ENCODE measurements at places on chromosomes 1 and 21. TPM values are rescaled to one million over a fixed set of nuclear protein-coding genes. Genes with fewer than 3 reads are reported as not detected.

DNA sequence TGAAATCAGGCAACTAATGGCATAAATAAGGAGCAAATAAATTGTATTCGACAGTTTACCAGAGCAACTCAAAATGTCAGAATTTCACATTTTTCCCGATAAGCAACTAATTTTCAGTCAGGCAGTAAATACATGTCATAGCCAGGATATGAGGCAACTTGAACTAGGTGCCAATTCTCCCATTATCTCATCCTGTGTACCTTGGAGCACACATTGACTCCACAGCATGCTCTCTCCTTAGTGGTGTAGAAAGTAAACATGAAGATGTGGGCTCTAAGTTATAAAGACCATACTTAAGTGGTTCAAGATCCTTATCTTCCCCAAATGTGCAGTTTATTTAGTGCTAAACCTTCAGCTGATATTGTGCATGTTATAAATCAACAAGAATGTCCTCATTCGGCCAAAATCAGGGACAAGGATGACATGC, 197.8 kb downstream of the VAV3 start:
- peak; percentile 78 for DNase-seq

GRCh38 chr1:152461544-152461943, 47.5 kb upstream of the CRNN start:
- peak; percentile 68 for DNase-seq

DNA sequence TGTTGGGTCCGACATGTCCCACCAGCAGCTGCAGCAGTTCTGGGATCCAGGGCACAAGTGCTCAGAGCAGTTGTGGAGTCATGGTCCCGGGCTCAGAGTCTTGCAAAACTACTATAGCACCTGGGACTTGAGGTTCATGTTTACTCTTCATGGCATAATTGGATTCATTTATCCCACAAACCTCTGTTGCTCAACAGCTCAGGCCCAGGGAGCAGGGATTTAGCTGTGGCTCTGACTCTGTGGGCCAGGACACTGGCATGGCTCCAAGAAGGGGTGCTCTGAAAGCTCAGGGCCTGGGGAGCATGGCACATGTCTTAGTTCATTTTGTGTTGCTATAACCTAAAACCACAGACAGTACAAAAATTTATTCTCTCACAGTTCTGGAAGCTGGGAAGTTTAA, 626.7 kb upstream of the ADGRL2 start:
- DNase-seq = no peak

DNA sequence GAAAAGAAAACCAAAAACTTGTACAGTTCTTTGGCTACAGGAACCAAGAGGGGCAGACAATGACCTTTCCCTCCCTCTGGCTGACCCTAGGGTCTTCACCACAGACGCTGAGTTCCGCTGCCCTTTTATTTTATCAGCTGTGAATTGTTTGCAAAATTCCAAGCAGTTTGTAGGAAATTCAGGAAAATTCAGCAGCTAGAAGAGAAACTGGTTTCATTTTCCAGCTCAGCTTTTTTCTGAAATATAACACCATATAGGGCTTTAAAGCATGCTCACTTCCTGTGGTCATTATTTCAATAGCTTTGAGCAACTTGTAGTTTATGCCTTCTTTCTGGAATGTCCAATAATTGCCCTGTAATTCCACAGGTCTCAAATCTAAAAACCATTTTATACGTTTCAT, 5.5 kb upstream of the PIK3R3 start:
- DNase-seq = peak; percentile 74

- DNase-seq = no peak
Measured at GRCh38 chr1:26733982-26734381, 38.2 kb downstream of the ARID1A start.

DNA sequence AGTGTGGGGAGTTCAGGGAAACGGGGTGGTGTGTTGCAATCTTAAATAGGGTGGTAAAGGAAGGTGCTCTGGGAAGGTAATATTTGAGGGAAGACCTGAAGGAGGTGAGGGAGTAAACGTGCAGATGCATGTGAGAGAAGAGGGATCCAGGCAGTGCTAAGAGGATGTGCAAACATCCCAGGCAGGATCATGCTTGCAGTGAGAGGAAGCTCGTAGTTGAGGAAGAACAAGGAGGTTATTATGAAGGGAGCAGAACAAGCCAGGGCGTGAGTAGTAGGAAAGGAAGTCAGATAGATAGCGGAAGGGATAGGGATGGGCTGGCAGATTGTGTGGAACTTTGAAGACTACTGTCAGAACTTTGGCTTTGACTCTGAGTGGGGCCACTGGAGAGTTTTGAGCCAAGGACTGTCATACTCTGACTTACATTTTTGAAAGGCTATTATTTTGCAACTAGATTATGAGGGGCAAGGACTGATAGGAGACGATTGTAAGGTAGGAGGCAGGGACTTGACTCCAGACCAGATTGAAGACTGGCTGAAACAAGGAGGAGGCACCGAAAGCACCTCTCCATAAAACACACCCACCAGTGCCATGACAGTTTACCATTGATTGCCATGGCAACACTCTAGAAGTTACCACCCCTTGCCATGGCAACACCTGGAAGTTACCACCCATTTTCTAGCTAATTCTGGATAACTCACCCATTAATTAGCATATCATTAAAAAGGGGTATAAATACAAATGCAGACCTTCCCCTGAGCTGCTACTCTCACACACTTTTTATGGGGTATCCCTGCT, 67.0 kb downstream of the XCL2 start:
- no peak for DNase-seq

DNA sequence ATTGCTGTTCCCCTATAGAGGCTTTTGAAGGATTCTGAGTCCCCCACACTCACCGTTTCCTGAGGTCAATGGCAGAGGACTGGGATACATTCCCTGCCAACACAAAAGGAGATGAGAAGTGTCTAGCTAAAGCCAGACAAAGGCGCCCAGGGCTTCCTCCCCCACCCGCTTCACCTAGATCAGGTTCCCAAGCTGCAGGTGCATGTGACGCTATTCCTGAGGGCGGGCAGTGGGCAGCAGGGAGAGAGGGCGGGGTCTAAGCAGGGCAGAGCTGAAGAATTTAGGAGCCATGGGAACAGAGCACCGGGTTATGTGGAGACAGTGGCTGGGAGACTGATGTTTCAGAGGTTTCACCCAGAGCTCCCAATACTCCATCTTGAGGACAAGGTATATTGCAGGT, 6.0 kb upstream of the ARHGEF2 start:
- no peak for DNase-seq

- DNase-seq = no peak
Measured at GRCh38 chr1:94661431-94661932, 119.9 kb upstream of the F3 start.

DNA sequence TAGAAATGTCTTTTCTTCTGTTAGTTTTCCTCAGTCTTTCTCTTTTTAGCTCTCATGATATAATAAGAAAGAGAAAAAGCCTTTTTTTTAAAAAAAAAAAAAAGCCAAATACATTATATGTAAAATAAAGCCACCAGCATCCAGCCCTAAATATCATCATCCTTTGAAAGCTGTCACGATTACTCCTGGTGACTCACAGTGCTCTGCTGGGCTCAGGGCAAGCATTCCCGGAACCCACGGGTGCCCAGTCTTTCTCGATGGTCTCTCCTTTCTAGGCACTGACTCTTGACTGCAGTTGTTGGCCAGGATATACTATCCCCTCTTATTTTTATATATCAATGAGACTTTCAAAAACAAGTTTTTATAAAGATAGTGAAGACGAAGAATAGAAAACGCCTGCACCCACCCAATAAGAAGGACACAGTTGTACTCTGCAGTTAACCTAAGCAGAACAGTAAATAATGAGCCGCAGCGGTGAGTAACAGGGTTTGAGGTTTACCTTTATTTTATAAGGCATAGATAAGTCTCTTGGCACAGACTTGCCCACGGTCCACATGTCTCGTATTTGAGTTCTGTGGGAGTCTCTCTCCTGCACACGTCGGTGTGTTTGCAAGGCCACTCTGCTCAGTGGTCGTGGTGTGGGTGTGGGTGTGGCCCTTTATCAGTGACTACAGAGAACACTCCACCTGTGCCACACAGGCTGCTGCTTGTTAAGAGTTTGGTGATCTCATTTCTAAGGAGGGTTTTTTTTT, 15.7 kb upstream of the MX2 start:
- DNase-seq = no peak

- DNase-seq = no peak
Measured at GRCh38 chr21:36990508-36991205, 15.8 kb upstream of the RIPPLY3 start.

- DNase-seq = no peak
Measured at GRCh38 chr21:41611966-41612606, 104.1 kb upstream of the TMPRSS2 start.

DNA sequence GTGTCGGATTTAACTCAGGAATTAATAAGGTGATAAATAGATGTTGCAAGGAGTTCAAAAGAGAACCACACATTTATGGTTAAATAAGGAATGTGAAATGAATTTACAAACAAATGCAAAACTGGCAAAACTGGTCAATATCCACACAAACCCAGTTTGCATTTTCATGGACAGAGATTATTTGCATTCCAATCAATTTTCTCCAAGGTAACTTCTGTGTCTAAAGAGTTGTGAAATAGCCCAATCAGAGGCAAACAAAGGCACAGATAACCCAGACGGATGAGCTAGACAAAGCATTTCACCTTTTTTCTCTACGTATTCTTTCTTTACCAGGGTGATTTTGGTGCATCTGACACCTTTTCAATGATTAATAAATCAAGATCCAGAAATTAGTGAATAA, 63.9 kb downstream of the MAP3K7CL start:
- no peak for DNase-seq

- DNase-seq = no peak
Measured at GRCh38 chr21:18970941-18971340, 567.4 kb upstream of the TMPRSS15 start.

DNA sequence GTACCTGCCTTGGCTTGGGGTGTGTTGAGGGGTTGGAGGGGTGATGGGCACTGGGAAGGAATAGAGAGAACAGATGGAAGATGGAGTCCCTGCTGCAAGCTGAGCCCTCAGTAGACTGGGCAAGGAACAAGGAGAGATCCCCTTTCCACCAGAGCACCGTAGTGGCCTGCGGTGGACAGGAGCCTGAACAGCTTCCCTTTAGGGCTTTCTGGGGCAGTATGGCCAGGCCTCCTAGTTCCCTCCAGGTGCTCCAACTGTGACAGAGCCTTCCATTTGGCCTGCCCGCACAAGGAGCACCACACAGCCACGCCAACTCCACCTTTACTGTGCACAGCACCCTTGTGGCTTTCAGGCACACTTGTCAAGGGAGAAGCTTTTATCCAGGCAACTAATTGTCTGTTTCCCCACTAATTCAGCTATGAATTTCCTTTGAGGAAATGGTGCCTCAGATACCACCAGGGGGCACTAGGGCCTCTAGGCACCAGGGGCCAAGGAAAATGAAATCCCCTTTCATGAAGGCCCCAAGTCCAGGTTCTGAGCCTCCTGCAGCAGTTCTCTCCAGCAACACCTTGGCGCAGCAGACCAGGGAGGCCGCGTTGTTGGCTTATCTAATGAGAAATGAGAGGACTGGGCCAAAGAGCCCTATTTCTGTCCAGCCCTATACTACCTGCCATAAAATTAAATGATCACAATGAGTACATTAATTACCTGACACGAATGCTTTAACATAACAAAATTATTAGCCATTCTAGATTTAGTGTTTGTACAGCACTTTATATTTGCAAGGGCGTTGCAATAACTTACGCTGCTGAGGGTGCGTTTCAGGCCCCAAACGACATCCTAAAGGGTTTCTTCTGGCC, 23.1 kb upstream of the ERI3 start:
- peak; percentile 53 for DNase-seq

GRCh38 chr1:231134624-231135023, 27.2 kb upstream of the TRIM67 start:
- no peak for DNase-seq

- no peak for DNase-seq
Measured at GRCh38 chr1:84634536-84635205, 55.6 kb downstream of the SSX2IP start.

DNA sequence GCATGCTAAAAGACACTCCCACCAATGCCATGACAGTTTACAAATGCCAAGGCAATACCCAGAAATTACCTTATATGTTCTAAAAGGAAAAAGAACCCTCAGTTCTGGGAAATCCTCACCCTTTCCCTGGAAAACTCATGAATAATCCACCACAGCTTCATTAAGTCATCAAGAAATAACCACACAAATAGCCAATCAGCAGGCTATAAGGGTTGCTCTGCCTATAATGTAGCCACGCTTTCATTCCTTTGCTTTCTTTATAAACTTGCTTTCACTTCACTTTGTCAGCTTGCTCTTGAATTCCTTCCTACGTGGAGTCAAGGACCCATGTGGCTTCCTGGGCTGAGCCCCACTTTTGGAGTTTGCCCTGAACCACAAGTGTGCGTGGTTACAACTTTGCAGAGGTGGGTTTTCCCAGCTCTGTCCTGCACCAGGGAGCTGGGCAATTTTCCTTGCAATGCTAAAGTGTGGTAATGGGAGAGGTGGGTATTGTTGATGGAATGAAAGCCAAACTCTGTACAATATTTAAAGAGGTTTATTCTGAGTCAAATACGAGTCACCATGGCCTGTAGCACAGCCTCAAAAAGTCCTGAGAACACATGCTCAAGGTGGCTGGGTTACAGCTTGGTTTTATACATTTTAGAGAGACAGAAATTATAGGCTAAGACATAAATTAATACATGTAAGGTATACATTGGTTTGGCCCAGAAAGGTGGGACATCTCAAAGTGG, 42.2 kb upstream of the COG2 start:
- DNase-seq = no peak

GRCh38 chr1:203287109-203287893, 18.0 kb upstream of the BTG2 start:
- DNase-seq = peak; percentile 88

Gene RGS8
- total RNA-seq = not detected

Gene CD53
- not detected for total RNA-seq

Gene CMPK1
- 75.7 TPM for total RNA-seq

Gene MROH9
- not detected for total RNA-seq

Gene ACTL8
- not detected for total RNA-seq

Gene KRTAP7-1
- not detected for total RNA-seq

Gene LRRC52
- not detected for total RNA-seq
